ENCODE measurements at places on chromosomes 3 and 15.

- DNase-seq = peak; percentile 33
These were observed 52.3 kb upstream of the CHRNA7 start for GRCh38 chr15:31977812-31978661.

GRCh38 chr3:99850608-99851007 is 32.9 kb downstream of the CMSS1 start:
- DNase-seq = no peak

DNA sequence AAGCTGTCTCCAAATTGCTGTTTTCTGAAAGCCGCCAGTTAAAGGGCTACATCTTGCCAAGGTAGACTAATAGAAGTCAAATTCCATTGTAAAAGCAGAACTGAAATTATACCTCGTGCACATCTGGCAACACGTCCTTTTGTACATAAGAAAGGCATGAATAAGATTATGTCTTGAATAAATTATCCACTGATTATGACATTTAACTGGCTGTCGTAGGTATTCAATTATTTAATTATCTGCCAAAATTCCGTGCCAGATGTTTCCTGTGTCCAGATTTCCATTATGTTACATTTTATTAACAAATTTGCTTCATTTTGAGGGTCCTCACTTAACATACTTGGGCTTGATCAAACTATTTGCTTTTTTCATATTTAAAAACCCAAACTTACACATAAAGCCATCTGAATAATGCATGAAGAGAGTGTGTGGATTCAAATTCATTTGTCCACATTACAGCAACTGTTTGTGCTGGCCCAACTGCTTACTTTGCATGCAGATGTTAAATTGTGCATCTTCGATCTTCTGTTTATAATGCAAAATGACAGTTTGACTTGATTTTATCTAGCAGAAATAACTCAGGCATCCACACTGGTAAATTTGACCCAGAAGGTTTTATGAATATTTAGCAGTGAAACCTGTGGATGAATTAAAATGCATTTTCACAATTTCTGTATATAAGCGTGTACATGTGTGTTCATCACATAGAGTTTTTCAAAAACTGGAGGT is 701.5 kb downstream of the ZNF385D start:
- DNase-seq = no peak

DNA sequence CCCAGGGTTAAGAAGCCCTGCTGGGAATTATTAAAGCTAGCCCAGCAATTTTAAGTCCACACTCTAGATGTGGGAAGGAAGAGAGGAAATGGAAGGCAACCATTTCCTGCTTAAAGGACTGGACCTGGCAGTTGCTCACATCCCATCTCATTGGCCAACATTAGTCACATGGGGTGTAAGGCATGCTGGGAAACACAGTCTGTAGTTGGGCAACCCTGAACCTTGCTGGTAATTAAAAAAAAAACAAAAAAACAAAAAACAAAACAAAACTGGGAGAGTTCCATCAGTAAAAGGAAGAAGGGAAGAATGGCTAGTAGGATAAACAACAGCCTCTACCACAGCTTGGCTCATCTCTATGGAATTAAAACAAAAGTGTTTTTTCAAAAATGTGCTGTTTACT is 136.0 kb downstream of the VGLL4 start:
- DNase-seq = no peak

- DNase-seq = no peak
These were observed 68.6 kb downstream of the DCUN1D1 start for GRCh38 chr3:182911782-182912111.

DNA sequence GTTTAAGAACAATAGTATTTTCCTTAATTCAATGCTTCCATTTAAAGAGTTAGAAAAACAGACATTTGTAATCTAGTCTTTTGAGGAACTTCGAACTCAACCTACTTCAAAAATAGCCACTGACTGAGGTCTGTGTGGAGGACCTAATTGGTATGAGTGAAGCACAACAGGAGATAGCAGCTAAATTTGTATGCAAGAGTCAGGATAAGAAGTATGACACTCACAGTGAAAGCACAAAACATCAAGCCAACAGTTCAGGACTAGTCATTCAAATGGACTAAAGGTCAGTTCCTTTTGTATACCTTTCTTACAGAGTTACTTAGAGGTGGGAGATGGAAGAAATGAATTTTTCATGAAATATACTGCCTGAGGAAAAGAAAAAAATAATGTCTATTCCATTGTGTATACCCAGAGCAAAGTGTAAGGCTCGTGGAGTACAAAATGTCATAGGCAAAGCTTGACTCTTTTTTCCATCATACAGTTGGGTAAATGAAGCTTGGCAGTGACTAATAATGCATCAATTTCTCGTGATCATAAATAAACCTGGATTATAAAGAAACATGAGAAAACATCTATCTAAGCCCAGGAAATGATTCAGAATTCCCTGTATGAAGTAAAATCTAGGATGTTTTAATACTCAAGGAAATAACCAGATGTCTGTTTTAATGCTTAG is 1005.2 kb upstream of the CADM2 start:
- no peak for DNase-seq

DNA sequence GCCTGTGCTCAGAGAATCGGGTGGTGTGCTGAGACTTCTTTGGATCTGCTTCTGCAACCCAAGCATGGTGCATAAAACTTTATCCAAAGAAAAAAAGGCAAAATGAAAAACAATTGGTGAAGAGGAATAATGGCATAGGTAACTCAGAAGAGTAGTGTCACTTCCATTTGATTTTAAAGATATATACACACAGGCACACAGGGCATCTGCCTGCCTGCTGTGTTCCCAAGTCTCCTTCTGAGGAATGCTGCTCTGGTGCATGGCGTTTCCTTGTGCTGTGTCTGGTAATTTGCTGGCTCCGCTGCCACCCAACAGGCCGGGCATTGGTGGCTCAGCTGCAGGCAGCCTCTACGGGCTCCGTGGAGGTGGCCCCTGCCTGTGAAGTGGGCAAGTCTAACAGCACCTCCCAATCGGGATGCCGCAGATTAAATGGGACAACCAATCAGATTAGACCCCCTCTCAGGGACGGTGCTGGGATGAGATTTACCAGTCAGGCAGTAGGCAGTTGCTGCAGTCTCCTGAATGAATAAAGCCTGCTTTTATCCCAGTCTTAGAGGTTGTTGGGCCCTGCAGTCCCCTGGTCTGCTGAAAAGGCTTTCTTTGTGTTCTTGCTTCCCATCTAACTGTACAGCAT is 253.7 kb upstream of the RASGRP1 start:
- DNase-seq = no peak

- no peak for DNase-seq
These were observed 191.4 kb upstream of the RORA start for GRCh38 chr15:61420546-61420945.

DNA sequence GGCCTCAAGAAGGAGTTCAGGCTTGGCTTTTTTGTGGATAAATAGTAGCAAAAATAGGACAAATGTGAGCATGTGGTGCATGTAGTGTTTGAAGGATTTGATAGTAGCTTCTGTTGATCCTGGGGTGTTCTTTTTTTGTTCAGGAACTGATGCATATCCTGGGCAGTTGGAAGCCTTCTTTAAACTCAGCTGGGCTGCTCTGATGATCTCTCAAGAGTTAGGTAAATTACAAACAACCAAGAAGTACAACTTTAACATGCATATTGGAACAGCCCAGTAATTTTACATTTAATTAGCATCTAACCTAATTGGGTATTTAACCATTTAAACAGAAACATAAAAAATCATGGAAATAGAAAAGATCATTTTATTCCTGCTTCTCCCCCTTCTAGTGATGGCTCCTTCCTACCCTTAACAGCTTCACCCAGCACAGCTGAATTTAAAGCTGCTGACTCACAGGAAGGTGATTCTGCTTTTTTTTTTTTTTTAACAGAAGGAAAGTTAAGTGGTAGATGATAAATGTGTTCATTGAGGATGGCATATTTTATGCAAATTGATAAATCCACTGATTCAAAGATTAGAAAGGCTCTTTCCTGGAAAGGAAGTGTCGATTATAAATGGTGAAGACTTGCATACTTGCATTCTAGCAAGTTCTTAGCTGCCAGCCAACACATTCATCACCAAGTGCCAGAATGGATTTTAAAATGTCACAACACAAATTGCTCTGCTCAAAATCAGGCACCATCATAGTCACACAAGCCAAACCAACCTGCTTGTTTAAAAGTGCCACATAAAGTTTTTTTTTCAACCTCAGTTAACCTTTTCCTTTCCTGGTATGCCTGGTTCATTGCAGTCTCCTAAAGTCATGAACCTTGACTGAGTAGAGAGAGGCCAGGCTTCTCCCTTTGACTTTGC is 20.0 kb downstream of the SLC35G2 start:
- DNase-seq = no peak

DNA sequence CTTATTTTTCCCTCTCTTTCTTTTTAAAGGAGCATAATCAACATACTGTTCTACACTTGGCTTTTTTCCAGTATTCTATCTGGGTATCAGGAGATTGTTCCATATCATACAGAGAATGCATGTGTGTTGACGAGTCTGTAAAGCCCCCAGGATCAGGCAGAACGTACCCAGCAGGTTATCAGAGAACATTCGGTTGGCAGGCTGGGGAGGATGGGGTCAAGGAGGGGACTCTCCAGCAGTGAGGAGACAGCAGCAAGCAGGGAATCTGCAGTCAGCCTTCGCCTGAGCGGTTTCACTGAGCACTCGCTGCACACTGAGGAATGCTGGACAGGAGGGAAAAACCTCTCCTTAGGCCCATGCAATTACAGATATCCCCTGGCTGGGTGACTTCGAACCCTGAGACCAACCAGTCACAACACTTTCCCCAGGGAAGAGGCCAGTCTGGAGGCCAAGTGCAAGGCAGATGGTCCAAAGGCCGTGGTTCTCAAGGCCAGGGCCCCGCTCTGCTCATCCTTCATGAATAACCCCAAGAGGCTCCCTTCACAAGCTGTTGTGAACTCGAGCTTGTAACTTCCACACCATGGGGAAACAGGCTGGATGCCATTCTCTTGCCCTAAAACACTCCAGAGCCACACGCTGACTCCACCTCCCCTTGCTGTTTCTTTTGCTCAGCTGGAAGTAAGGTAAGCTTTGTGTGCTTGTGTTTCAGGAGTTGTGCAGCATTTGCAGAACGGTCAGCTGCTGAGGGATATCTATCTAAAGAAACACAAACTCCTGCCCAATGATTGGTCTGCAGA is 60.1 kb downstream of the PXYLP1 start:
- no peak for DNase-seq

DNA sequence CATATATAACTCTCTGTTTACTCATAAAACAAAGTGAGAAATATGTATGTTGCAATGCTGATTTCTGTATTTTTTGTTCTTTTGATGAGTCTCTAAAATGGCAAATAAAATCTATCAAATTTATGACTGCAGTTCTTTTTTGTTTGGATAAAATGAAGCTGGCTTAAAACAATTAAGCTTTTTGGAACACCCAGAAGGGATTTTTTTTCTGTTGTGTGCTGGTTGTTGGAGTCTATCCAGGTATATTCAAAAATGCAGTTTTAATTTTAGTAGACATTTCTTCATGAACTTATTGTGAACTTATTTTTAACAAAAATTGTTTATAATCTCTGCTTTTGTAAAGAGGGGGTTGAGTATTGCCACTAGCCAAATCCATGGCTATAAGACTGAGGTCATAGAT is 405.5 kb downstream of the RAP2B start:
- DNase-seq = no peak

- DNase-seq = no peak
These were observed 34.6 kb downstream of the CHD2 start for GRCh38 chr15:92934716-92935115.

GRCh38 chr3:42826141-42826540 is 16.9 kb downstream of the ACKR2 start:
- DNase-seq = no peak

DNA sequence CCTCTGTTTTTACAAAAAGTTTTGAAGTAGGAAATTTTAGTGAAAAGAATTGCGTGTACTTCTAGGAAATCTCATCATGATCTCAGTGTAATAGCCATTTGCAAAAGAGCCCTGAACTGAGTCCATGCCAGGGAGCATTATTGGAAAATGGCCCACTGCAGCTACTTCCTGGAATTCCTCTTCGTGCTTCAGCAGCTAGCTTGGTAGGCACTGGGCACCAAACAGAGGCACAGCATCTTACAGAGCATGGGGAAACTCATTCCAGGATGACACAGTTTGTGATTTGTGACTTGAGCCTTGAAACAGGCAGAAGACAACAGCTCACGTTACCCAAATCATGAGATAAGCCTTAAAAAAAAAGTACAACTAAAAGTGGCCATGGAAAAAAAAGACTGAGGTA is 179.1 kb downstream of the WDR72 start:
- DNase-seq = no peak

DNA sequence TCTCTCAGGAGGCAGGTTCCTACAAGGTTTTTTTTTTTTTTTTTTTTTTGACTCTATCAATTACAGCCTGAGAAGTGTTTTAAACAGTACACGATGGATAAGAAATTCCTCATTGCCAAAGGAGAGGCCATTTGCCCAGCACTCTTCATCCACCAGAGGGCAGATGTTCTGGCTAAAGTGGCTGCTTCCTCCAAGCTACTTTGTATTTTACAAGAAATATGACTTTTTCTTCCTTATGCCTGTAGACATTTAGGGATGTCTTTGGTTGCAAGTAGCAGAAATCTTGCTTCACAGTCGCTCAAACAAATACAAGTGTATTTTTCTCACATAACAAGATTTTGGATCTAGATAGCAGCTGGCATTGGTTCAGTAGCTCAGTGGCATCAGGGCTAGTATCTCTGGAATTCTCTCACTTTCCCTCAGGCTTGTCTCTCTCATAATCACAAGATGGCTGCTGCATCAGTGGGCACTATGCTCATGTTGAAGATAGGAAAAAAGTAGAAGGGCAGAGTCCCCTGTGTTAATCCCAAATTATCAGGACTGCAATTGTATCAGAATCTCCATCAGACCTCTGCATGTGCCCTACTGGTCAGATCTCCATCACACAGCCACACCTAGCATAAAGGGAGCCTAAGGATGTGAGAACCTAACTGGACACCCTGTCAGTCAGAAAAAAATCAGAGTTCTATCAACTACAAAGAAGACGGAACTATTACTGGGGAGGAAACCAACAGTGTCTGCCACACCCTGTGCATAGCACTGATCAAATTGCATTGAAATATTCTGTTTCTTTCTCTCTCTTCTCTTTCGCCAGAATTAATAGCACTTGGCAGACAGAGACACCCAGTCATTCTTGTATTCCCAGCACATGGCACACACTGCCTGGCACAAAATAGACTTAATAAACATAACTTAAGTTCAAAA is 138.9 kb upstream of the COL8A1 start:
- DNase-seq = no peak
